ENCODE measurements at places on chromosomes 3 and 15.

DNA sequence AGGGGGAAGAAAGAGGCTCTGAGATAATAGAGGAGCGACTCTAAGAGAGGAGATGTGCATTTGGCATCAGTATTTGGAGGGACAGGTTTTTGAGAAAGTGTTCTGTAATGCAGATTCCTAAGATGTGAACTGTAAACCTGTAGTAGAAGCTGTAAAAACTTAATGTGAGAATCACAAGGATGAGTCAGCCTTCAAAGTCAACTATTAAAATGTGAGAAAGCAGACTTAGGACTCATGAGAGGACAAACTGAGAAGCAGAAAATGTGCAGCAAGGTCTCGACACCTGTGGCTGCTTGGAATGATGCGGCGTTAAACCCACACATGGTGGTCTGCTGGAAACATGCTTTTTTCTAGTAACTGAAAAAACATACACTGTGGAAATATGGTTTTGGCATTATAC, 36.0 kb downstream of the USP13 start:
- no peak for DNase-seq

- no peak for DNase-seq
Measured at GRCh38 chr3:134795746-134796280, 753 bp downstream of the EPHB1 start.

DNA sequence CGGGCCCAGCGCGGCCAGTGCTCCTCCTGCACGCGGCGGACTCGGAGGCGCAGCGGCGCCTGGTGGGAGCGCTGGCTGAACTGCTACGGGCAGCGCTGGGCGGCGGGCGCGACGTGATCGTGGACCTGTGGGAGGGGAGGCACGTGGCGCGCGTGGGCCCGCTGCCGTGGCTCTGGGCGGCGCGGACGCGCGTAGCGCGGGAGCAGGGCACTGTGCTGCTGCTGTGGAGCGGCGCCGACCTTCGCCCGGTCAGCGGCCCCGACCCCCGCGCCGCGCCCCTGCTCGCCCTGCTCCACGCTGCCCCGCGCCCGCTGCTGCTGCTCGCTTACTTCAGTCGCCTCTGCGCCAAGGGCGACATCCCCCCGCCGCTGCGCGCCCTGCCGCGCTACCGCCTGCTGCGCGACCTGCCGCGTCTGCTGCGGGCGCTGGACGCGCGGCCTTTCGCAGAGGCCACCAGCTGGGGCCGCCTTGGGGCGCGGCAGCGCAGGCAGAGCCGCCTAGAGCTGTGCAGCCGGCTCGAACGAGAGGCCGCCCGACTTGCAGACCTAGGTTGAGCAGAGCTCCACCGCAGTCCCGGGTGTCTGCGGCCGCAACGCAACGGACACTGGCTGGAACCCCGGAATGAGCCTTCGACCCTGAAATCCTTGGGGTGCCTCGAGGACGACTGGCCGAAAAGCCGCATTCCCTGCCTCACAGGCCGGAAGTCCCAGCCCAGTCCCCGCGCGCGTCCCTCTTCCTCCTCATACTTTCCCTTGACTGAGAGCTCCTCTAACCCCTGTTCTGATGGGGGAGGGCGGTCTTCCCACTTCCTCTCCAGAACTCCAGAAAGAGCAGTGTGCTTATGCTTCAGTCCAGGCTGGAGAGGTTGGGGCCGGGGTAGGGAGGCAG, 1.4 kb upstream of the IL17RC start:
- DNase-seq = no peak

DNA sequence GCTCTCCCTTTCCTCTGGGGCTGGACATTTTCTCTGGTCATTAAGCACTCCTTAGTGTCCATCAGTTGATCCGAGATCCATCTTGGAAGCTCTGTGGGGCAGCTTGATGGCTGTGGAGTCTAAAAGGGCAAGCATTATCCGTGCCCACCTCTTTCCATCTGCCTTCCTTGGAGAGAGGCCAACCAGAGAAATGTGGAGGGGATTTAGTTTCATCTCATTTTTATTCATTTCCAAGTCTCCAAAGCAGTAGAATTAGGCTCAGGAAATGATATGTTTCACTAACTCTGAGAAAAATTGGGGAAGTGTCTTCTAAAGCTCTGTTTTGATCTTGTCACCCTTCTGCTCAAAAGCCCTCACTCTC, 95.9 kb upstream of the KLHL25 start:
- no peak for DNase-seq

DNA sequence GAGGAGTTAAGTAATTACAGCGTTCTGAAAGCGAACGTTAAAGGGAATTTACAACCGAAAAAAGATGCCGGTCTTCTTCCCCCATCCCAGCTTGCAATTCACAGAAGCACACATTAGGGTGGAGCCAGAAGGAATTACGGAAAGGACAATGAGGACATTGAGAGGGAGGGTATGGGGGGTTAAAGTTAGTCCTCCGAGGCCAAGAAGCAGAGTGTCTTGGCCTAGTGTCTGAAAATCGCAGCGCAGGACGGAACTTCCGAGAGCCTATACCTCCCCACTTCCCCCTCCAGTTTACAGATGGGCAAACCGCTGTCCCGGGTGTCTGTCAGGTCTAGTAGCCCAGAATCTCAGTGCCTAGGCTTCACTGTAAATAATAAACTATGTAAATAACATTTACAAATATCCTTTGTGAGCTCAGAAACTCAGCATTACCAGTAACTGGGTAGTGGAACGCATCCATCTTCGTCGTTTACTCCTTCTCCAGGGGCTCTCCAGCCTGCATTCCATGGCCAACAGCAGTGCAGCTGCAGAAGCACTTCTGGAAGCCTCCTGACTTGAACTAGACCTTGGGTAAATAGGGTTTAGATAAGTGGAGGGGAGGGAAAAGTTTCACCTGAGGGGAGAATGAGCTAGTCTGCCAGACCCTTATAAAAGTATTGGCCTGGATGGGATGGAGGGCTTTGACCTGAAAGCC, 922 bp downstream of the ADPRH start:
- DNase-seq = no peak

GRCh38 chr3:64489361-64490044, 198.3 kb downstream of the ADAMTS9 start:
- DNase-seq = no peak
